Activated CD4-positive, alpha-beta T cell treated with anti-CD3 and anti-CD28 coated beads for 36 hours (primary cell): ENCODE measurements at places on chromosomes 7 and 10. TPM values are rescaled to one million over a fixed set of nuclear protein-coding genes. Genes with fewer than 3 reads are reported as not detected.

DNA sequence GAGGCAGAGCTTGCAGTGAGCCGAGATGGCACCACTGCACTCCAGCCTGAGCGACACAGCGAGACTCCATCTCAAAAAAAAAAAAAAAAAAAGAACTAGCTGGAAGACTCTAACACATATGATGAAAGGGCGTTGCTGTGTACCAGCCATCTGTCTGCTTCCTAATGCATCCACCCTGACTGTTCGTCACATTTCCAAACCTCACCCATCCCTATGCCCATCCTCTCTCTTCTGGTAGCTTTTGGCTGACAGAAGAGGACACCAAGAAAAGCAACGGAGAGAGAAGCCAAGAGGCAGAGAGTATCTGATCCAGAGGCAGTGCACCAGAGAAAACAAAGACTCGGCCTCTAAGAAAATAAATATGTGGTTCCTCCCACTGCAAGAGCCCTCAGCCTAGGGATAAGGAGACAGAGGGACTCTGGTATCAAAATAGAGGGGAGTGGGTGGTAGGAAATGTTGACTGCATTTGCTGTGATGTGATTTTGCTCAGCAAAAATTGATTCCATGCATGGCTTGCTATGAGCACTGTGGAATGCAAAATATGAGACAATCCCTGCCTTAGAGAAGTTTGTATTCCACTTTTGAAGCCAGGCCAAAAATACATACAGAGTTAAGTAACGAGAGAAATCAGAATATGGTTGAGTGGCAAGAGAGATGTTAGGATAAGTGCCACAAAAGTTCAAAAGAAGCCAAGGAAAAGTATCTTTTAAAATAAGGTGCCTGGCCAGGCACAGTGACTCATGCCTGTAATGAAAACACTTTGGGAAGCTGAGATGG lies 100.8 kb upstream of the STK17A start:
- no peak for DNase-seq

DNA sequence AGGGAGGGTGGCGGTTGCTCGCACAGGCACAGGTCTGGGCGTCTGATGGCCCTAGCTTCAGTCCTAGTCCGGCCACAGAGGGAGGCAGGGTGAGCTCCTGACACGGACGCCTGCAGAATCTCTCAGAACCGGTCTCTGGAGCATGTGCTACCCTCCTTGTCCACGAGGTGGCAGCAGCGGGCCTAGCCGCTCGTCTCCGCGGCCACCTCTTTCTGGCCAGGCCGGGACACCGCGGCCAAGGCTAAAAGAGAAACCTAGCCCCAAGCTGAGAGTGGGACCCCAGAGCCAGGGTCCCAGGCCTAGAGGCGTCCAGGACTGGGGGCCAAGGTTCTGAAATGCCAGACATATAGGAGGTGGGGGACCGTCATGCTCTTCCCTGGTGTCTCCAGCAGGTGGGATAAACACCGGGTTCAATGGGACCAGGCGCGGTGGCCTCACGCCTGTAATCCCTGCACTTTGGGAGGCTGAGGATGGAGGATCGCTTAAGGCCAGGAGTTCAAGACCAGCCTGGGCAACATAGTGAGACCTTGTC lies 3.2 kb upstream of the LAT2 start:
- peak; percentile 88 for DNase-seq

ATXN7L1 gene
- 16.9 TPM for total RNA-seq

DPP6 gene
- not detected for total RNA-seq

GRCh38 chr7:21867226-21867625 lies 78.5 kb downstream of the CDCA7L start:
- DNase-seq: no peak

GRCh38 chr10:11066520-11066919 lies 48.8 kb downstream of the CELF2 start:
- no peak for DNase-seq

DNA sequence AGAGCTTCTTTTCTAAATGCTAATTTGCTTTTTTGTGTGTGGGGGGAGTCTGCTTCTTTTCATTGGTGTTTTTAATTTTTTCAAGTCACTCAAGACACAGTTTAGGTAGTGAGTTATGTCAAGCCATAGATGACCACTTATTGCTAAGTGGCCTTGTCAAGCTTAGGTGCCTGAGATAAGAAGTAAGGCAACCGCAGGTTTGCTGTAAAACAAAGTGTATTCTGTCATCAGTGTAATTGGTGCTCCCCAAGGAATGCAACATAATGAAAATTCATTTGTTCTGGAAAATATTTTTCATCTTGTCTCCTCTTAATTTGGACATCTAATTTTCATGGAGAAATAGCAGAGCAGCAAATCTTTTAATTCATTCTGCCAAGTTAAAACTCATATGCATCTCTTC lies 249.6 kb downstream of the EXOC4 start:
- no peak for DNase-seq

LGI1 gene
- not detected for total RNA-seq

ASAH2B gene
- 10.3 TPM for total RNA-seq

CLEC5A gene
- total RNA-seq: not detected

DNA sequence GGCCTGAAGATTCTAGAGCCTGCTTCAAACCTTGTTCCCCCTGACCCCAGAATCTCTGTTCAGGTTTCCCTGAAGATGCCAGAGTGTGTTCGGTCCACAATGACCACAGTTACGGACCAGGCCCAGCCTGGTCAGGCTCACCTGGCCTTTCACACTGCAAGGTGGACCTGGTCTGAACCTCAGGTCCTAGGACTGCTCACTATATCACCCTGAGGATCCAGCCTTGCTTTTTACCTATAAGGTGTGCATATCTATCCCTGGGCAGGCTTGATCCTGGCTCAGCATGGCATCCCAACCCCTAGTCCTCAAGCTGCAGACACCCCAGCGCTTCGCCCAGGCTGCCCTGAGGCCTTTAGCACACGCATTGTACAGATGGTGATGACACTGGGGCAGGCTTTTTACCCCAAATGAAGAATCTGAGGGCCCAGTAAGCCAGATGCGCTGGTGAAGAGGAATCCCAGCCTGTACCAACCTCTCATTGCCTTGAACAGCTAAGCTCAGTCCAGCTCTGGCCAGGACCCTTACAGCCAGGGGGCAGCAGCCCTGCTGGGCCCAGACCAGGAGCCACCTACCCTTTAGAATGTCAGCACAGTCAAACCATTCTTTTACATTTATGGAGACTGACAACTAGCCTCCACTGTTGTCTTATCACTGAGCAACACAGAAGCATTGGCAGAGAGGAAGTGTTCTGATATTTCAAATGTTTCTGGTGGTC lies 28.0 kb downstream of the MAT1A start:
- DNase-seq: no peak

DNA sequence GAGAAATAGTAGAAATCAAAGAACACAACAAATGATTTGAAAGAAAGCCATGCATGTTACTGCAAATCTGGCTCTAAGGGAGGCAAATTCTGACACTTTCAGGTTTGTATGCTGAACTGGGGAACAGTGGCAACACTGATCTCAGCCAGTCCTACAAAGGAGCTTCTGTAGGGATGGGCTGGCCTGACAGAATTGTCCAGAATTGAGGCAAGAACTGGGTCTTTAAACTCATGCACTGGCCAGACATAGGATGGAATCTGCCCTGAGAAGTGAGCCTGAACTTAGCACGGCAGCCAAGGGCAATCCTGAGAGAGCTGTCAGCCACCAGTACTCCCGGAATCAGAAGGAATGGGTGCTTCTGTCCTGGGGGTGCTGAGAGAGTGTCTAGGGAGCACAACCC lies 70.9 kb upstream of the RAPGEF5 start:
- no peak for DNase-seq

GRCh38 chr7:21934808-21935207 lies 10.9 kb downstream of the CDCA7L start:
- DNase-seq: no peak

DNA sequence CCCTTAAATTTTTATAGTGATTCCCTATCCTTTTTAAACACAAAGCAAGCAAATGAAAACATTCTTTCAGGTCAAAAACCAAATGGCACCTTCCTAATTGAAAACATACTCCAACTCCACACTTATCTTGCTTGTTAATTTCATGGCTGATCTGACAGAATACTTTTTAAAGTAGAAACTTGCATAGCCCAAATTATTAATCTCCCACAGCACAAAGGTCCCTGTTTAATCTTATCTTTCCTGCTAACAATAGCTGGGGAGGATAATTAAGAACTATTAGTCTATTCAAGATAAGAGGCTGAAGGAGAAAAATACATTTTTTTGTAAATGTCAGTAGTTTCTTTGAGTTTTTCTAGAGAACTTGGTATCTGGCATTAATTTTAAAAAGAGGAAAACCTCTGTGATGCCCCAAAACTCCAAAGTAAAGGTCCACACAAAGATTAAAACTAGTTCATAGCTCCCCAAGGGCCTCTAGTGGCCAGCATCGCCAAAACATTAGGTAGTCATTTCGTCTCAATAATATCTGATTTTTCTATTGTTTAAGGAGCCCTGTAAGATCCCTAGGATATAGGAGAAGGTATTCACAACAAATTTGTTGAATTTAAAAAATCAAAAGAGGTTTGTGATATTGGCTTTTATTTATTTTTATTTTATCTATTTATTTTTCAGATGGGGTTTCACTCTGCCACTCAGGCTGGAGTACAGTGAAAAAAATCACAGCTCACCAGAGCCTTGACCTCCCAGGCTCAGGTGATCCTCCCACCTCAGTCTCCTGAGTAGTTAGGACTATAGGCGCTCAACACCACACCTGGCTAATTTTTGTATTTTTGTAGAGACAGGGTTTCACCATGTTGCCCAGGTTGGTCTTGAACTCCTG lies 14.7 kb downstream of the CDNF start:
- peak; percentile 64 for DNase-seq

DNA sequence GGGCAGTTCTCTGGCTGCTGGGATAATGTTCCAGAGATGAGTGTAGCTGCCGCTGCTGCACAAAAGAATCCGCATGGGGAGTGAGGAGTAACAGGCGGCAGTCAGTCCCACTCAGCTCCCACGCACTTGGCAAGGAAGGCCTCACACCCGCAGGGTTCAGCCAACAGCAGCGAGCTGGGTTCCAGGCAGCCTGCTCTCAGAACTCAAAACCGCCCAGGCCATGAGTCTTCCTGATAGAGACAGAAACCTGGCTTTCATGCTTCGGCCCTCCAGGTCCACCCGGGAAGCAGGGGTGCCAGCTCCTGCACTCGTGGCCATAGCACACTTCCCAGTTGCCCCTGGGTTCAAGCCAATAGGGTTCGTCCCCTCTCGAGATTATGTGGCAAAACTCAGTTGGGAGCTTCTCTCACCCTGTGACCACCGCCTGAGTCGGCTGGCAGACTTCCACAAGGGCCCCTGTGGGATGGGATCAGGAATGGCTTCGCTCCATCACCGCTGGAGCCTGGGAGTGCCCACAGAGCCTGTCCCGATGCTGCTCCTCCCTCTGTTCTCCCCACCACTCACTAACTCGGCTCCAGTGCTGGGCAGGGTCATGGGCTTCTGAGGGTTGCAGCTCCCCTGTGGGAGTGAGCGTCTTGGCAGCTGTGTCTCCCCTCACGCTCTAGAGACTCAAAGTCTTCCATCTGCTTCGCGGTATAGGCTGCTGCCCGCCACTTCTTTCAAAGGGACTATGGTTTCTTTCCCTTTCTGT lies 20.6 kb downstream of the CLRN3 start:
- no peak for DNase-seq

TAS2R16 gene
- not detected for total RNA-seq

DNA sequence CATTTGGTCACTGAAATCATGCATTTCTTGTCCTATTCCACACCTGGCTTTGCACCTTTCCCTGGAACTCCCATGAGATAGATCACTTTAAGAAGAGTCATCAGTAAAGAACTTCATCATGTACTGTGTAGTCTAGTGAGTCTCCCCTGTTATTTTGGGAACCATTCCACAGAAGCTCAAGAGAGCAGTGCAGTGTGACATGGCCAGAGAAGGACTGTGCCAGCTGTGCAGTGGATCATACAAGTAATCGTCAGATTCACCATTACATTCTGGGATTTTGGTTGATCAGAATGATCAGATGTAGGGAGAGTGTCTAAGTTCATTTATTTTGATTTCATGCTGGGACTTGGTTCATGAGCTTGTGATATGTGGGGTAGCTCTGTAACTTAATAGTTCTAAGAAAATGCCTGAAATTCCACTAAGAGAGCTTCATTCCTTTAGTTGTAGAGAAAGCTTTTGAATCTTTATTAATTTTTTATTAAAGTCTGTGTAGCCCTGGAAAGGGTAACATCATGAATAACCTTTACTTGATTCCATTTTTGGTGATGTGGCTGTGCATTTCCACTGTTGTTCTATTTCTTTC lies 166.8 kb downstream of the SUGCT start:
- DNase-seq: no peak

GRCh38 chr7:155198196-155198892 lies 99.3 kb upstream of the INSIG1 start:
- DNase-seq: no peak

DNA sequence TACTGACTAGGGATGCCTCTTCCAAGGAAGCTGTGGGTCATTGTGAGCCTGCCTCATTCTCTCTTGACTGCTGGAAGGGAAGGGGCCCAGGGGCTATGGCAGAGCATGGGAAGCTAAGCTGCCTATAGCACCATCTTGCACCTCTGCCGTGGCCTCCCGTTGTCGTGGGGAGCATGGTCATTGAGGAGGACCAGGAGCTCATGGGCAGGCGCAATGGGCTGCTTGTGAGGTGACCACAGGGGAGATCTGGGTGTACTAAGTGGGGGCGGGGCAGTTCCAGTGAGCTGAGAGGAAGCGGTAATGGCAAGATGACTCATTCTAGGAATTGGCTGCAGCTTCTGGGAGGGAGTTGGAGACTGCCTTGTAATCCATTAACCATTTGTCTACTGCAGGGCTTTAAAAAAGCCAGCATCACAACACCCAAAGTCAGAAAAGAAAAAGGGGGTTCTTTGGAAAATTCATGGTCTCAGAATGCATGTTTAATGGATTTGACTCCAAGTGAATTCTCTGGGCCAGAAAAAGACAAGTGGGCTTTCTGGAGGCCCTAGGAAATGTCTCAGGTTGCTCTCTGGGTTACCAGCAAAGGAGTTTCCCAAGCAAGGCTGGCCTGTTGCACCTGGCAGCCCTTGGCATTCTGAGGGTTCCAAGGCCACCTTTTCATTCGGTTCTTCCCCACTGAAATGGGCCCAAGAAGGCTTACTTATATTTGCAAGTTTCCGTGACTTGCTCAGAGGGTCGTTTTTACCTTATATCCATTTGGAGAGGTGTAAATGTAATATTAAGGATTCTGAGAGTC lies 3.6 kb downstream of the DUSP5 start:
- peak; percentile 80 for DNase-seq

DNA sequence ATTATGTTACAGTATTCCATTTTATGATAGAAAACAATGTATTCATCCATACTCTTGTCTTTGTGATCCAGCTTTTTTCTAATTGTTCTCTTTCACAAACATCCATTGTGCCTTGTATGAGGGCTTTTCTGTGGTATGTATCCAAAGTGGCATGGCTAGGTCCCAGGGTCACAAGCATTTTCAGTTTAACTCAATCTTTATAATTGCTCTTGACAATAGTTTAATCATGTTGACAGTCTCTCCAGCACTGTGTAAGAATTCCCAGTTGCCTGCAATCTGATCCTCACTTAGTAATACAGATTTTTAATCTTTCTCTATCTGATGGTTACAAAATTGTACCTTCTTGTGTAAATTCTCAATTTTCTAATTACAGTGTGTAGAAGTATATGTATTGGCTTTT lies 533.4 kb downstream of the NEBL start:
- DNase-seq: no peak

SCART1 gene
- 1.7 TPM for total RNA-seq

SORCS1 gene
- total RNA-seq: not detected

ADCY1 gene
- total RNA-seq: 0.82 TPM
